ENCODE measurements at places on chromosomes 3 and 15.

- no peak for DNase-seq
These were observed 52.0 kb downstream of the TPRA1 start for GRCh38 chr3:127538569-127538968.

DNA sequence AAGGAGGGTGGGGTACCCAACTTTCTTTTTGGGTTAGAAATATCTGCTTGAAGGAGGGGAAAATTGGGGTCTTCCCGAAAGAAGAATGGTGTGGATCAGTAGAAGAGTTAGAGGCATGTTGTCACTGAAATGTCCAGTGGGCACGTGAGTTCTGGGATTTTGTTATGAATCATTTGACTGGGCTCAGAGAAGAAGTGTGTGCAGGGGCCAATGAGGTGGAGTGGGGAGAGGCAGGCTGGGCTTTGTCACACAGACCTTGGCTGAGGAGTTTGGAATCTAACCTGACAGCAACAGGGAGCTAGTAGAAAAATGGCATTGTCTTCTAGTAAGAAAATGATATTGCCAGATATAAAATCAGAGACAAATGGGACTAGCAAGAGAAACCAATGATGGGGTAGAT lies 436.8 kb downstream of the MFSD1 start:
- DNase-seq, result no peak

GRCh38 chr15:22227411-22228100 lies 147.2 kb downstream of the OR4M2 start:
- DNase-seq, result no peak

- no peak for DNase-seq
These were observed 69.4 kb downstream of the AAGAB start for GRCh38 chr15:67185051-67185450.

- no peak for DNase-seq
These were observed 68.1 kb upstream of the MAGI1 start for GRCh38 chr3:66106788-66107187.

DNA sequence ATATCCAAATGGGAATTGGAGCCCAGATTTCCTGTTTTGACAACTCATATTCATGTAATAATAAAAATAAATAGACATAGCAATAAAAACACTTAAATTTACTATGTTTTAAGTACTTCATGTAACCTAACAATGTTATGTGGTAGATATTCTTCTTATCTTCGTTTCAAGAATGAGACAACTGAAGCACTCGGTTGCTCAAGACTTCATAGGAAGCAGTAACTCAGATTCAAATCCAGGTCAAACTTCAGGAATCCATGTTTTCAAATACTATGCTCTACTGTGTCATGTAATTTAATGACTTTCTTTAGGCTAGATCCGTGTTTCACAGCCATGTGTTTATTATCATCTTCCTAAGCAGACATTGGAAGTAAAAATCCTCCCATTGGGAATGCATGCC lies 492.2 kb downstream of the CNTN3 start:
- DNase-seq, result no peak

GRCh38 chr3:56987238-56987895 lies 73.1 kb upstream of the SPATA12 start:
- no peak for DNase-seq
